ENCODE measurements at places on chromosomes 16 and 17.

GRCh38 chr17:49468811-49469385 lies 26.2 kb upstream of the NGFR start:
- no peak for ATAC-seq

GRCh38 chr16:5430598-5430997 lies 333.0 kb upstream of the EEF2KMT start:
- no peak for ATAC-seq

- no peak for ATAC-seq
These were observed 19.4 kb downstream of the IQCK start for GRCh38 chr16:19737306-19738038.

DNA sequence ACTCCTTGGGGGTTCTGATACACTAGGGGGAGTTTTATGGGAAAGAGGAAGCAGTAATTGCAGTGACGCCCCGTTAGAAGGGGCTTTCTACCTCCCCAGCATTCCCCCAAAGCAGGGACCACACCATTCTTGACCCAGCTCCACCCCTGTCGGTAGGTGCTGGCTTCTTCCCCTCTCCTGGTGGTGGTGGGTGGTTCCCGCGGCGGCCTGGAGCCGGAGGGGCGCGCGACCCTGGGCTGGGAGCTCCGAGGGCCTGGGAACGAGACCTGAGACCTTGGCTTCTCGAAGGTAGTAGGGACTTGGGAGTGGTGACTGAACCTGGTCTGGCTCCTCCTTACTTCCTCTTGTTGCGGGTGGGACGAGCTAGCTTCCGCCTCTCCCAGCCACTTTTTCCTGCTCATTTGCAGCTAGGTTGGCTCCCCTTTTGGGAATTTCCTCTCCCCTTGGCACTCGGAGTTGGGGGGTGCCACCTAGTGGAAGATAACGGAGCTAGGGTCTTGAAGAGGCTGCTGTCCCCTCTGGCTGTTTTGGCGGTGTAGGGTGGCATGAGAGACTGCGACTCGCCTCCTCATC lies 438 bp downstream of the GRN start:
- ATAC-seq = peak; percentile 56

- peak; percentile 88 for ATAC-seq
These were observed 19.1 kb upstream of the HEXD start for GRCh38 chr17:82399041-82399441.

GRCh38 chr17:76670020-76670717 lies 26.6 kb upstream of the ST6GALNAC1 start:
- no peak for ATAC-seq

GRCh38 chr16:1909561-1910231 lies 8.5 kb downstream of the HS3ST6 start:
- ATAC-seq = no peak

GRCh38 chr17:76378548-76379274 lies 5.7 kb upstream of the SPHK1 start:
- ATAC-seq = no peak

- no peak for ATAC-seq
These were observed 8.7 kb upstream of the SDK2 start for GRCh38 chr17:73652886-73653480.

DNA sequence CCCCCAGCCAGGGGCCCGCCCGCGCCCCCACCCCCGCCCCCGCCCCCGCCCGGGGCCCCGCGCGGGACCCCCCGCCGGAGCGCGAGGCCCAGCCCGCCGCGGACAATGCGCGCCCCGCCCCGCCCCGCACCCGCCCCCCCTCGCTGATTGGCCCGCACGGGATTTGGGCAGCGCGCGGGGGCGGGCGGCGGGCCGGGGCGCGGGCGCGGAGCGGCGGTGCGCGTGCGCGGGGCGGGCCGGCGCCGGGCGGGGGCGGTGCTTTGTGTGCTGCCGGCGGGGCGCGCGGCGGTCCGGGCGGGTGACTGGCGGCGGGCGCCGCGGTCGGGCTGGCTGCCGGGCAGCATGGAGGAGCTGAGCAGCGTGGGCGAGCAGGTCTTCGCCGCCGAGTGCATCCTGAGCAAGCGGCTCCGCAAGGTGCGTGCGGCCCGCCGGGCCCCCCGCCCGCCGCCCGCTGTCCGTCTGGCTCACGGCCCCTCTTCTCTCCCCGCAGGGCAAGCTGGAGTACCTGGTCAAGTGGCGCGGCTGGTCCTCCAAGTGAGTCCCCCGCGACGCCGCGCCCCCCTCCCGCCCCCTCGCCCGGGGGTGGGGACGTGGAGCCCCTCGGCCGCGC lies at the start of gene CBX2:
TSS of gene CBX2 (plus strand) at position 255 of the 610 bp plus-strand sequence. CDS start at position 343, 88 bp downstream.
- peak; percentile 64 for ATAC-seq

- ATAC-seq = peak; percentile 6
These were observed 6.2 kb downstream of the BECN1 start for GRCh38 chr17:42817866-42818265.

- no peak for ATAC-seq
These were observed 31.7 kb downstream of the SOCS1 start for GRCh38 chr16:11224096-11224893.

DNA sequence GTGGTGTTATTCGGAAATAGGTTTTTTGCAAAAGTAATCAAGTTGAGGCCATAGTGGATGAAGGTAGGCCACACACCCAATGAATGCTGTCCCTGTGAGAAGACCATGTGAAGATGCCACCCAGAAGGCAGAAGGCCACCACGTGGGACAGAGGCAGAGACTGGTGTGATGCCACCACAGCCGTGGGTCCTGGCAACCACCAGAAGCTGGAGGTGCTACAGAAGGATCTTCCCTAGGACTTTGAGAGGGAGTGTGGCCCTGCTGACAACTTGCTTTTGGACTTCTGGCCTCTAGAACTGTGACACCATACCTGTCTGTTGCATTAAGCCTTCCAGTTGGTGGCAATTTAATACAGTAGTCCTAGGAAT lies 49.3 kb downstream of the RMI2 start:
- ATAC-seq = no peak

DNA sequence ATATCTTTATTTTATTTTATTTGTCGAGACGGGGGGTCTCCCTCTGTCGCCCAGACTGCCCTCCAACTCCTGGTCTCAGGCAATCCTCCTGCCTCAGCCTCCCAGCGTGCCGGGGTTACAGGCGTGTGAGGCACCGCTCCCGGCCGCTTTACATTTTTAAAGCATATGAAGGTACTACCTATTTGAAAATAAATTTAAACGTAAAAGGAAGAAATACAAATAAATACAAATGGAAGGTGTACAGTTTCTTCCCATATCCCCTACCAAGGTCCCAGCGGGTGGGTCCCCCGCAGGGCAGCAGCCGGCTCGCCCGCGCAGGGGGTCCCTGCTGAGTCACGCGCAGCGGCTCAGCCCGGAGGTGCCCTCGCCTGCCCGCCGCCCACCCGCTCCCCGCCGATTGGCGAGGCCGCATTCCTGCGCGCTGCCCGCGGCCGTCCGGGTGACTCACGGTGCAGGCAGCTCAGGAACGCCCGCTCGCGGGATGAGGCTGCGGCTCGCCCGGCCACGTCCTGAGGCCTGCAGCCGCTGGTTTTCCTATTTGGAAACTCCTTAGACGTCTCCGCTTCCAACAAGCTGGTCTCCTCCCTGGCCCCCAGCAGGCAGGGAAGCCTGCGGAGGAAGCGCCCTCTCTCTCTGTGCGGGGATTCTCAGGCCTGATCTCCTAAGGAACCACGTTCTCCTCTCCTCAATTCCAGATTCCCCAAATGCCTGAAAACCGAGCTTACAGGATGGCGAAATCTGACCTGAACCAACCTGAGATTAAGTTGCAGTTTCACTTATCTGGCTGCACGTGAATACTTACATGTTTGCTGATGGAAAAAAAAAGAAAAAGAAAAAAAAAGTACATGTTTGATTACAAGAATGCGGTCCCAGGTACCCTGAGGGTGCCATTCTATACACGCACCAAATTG lies 54.8 kb upstream of the MAP3K14 start:
- ATAC-seq = peak; percentile 97

GRCh38 chr17:55580596-55581133 lies 69.4 kb upstream of the SMIM36 start:
- ATAC-seq = no peak

GRCh38 chr17:39952680-39953470 lies 9.9 kb upstream of the GSDMA start:
- peak; percentile 98 for ATAC-seq

- peak; percentile 14 for ATAC-seq
These were observed 15.5 kb upstream of the CDH15 start for GRCh38 chr16:89155851-89156739.

GRCh38 chr16:4345836-4346781 lies 5.0 kb downstream of the PAM16 start:
- ATAC-seq = no peak

DNA sequence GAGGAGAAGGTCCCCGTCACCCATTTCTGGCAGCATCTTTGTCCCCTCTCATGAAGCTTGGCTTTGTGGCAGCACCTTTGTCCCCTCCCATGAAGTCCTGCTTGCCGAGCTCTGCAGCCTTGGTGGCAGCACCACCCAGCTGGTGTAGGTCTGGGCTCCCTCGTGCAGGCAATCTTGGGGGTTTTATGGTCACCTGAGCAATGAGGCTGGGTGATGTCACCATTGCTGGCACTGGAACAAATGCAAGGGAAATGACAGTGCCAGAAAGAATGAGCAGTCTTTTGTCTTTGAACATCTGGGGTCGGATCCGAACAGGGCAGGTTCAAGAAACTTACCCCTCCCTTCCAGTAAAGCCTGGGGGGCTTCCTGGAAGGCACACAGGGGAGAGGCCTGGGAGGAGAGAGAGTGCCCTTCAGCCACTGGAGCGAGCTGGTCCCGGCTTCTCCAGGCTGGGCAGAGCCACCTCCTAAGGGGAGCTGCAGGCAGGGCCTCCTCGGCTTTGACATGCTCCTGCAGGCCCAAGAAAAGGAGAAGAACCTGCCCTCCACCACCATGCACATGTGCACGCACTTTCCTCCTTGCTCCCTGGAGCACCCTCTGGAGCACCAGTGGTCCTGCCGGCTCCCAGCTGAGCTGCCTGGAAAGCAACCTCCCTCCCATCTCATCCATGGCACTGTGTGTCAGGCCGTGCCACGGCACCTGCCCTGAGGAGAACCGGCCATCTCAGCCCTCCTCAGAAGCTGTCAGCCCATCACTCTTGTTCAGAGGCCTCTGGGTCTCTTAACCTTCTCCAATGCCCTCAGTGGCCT lies 16.0 kb downstream of the BTBD17 start:
- no peak for ATAC-seq

DNA sequence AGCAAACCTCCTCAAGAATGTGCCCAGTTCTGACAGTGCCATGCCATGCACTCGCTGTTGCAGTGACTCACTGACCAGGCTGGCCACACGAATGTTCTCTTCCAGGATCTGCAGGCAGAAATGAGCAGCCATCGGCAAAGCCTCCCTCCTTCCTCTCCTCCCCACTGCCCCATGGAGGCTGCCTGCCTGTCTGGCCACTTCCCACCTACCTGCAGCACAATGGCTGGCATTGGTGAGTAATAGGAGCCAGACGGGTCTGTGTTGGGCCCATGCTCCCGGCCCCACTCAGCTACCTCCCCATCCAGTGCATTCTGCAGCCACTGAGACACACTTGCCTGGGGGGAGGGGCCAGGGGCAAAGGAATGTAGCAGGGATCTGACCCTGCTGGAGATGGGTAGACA lies 2.8 kb upstream of the MATCAP1 start:
- ATAC-seq = peak; percentile 23

GRCh38 chr16:85153656-85154091 lies 41.4 kb upstream of the CIBAR2 start:
- ATAC-seq = no peak

DNA sequence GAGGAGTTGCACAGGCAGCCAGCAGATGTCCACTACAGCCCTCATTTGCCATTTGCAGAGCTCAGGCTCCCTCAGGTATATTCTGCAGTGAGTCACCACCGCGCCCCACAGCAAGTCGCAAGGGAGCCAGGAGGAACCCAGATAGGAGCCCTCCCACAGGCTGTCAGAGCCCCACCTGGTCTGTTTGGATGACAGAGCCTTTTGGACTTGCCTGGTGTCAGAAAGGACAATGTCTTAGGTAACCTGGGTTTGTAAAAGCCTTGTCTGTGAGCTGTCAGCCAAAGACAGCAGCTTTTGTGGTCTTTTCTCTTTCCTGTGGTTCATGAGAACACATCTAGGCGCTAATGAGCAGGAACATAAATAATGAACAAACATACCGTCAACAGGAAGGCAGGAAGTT lies 70.9 kb downstream of the GNAO1 start:
- no peak for ATAC-seq

- no peak for ATAC-seq
These were observed 16.2 kb downstream of the RDM1 start for GRCh38 chr17:35914354-35914753.

- no peak for ATAC-seq
These were observed 389.8 kb downstream of the SNX29 start for GRCh38 chr16:12366313-12366712.

GRCh38 chr16:50152351-50152806 lies 727 bp upstream of the TENT4B start:
- peak; percentile 66 for ATAC-seq

DNA sequence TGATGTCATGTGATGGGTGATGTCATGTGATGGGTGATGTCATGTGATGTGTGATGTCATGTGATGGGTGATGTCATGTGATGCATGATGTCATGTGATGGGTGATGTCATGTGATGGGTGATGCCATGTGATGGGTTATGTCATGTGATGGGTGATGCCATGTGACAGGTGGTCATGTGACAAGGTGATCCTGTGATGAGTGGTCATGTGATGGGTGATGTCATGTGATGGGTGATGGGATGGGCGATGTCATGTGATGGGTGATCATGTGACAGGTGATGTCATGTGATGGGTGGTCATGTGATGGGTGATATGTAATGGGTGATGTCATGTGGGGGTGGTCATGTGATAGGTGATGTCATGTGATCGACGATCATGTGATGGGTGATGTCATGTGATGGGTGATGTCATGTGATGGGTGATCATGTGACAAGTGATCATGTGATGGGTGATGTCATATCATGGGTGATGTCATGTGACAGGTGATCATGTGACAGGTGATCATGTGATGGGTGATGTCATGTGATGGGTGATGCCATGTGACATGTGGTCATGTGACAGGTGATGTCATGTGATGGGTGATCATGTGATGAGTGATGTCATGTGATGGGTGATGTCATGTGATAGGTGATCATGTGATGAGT lies 17.2 kb downstream of the CD300LB start:
- ATAC-seq = no peak

GRCh38 chr17:42287977-42288802 lies at the start of gene STAT5A:
STAT5A (plus strand) TSS chr17:42288498; CDS start chr17:42289412, 914 bp downstream.
- peak; percentile 90 for ATAC-seq

Data from SK-N-SH treated with all-trans-retinoic acid at 6 μM for 48 hours (cell line).